ENCODE measurements at places on chromosomes 3 and 15.

DNA sequence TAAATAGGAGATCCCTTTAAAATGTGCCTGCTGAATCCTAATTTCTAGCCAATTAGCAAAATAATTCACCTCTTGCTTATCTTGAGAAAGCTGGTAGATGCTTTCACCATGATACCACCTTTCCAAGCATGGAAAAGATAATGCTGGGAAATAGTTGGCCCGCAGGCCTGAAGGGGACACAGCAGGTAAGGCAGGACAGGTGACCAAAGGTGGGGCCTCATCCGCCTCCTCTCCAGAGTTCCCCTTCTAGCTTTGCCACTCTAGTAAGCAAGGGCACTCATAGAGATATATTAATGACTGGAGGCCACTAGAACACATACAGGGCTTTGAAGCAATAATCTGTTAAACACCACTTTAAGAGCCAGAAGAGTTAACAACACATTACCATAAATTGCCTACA lies 45.5 kb downstream of the SATB1 start:
- H3K27ac ChIP-seq: no peak overlapping the region
- no peak for DNase-seq
- H3K27me3 ChIP-seq: no peaks in the 10 kb centered on the region
- H3K36me3 ChIP-seq: no peaks in the 10 kb centered on the region
- no peak overlapping the region for H3K4me3 ChIP-seq

DNA sequence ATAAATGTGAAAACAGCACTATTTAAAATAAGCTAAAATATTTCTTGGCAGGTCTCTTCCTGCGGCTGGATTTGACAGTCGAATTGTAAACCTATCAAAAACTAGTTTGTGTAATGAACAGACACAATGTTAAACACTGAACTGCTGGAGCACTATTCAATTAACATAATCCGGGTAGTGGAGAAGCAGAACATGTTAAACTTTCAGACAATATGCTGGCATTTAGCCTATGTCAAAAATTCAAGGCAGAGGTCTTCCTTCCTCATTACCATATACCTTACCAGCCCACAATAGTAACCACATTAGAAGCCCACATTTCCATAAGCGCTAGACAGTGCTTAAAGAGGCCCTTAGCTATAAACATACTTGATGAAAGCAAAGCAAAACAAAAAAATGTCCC lies 1042.9 kb downstream of the ROBO1 start:
- no peak for DNase-seq
- peaks cover 48% of the 10 kb centered on the region for H3K4me1 ChIP-seq
- H3K4me3 ChIP-seq: peak overlapping the region; percentile 70
- peak overlapping the region; percentile 89 for H3K27ac ChIP-seq
- no peaks in the 10 kb centered on the region for H3K36me3 ChIP-seq

DNA sequence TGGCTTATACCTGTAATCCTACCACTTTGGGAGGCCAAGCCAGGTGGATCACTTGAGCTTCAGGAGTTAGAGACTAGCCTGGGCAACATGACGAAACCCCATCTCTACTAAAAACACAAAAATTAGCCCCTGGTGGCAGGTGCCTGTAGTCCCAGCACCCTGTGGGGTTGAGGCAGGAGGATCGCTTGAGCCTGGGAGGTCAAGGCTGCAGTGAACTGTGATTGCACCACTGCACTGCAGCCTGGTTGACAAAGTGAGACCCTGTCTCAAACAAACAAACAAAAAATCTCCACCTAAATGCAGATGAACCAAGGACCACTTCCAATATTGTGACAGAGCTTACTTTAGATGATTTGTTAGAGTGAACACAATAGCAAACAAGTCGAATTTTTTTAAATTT lies 53.7 kb downstream of the TP53BP1 start:
- H3K4me3 ChIP-seq: no peak overlapping the region
- DNase-seq: no peak
- H3K4me1 ChIP-seq: peaks cover 5% of the 10 kb centered on the region
- H3K27me3 ChIP-seq: no peaks in the 10 kb centered on the region
- no peak overlapping the region for H3K27ac ChIP-seq

GRCh38 chr15:90478846-90479481 lies 50.8 kb upstream of the CRTC3 start:
- no peaks in the 10 kb centered on the region for H3K27me3 ChIP-seq
- DNase-seq: no peak
- no peak overlapping the region for H3K4me3 ChIP-seq
- no peak overlapping the region for H3K27ac ChIP-seq
- H3K36me3 ChIP-seq: no peaks in the 10 kb centered on the region

GRCh38 chr15:67696087-67696486 lies 129.2 kb upstream of the SKOR1 start:
- H3K4me3 ChIP-seq: no peak overlapping the region
- DNase-seq: no peak
- H3K36me3 ChIP-seq: peaks cover 14% of the 10 kb centered on the region
- no peaks in the 10 kb centered on the region for H3K27me3 ChIP-seq
- no peak overlapping the region for H3K27ac ChIP-seq
